ENCODE measurements at places on chromosomes 5 and 9. TPM values are rescaled to one million over a fixed set of nuclear protein-coding genes. Genes with fewer than 3 reads are reported as not detected.

SLC4A9 gene
- 0.58 TPM for total RNA-seq

KIF4B gene
- total RNA-seq: not detected

PCDHAC2 gene
- 1.9 TPM for total RNA-seq

IL17B gene
- not detected for total RNA-seq
